ENCODE measurements at places on chromosomes 2 and 18.

GRCh38 chr2:85011098-85011497, 40.1 kb downstream of the KCMF1 start:
- no peak for DNase-seq

DNA sequence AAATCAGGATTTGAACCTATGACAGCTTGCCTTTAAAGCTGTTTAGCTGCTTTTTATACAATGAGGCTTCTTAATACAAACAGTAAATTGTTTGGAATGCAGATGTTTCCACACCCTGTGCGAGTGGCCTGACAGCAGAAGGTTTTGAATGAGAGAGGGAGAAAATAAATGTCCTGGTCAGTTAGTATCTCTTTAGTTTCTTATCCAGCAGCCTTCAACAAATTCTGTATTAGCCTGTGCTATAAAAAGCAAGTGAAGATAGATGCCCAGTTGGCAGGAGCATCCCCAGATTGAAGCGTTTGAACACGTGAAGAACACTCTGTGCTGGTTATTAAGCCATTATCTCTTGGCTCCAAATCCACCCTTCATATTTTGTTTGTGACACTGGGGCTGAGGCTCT, 70.6 kb downstream of the CERS6 start:
- no peak for DNase-seq

- no peak for DNase-seq
Observed at GRCh38 chr2:235852526-235852920, 315.7 kb downstream of the GBX2 start.

DNA sequence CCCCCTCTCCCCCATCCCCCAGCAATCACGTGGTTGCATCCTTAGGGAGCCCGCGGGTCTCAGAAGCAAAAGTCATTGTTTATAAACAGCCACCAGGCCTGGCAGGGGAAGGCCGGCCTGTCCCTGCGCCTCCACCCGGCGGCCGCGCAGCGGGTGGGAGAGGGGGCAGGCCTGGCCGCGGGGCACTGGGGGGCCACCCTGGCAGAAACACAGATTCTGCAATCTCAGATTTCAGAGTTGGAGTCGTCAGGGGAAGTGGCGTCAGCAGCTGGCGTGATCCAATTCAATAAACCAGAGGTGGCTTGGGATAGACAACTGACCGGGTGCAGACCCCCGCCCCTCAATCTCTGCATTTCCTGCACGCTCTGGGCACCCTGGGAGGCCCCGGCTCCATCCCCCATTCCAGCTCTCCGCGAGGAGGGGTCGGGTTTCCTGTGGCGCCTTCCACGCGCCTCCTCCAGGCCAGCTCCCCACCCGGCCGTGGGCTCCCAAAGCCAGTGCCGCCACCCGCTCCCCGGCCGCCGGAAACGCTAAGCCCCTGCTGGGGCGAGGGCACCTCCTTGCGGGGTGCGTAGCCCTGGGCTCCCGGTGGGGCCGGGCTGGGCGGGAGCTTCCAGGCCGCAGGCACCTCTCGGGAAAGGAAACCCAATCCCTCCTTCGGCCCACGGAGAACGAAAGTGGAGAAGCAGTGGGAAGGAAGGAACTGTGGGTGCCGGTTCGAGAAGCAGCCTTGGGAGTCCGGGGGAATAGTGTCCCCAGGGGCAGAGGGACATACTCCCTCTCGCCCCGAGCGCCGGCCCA, 1.1 kb downstream of the BIN1 start:
- no peak for DNase-seq

GRCh38 chr2:207616185-207616584, 9.0 kb downstream of the METTL21A start:
- DNase-seq = no peak

DNA sequence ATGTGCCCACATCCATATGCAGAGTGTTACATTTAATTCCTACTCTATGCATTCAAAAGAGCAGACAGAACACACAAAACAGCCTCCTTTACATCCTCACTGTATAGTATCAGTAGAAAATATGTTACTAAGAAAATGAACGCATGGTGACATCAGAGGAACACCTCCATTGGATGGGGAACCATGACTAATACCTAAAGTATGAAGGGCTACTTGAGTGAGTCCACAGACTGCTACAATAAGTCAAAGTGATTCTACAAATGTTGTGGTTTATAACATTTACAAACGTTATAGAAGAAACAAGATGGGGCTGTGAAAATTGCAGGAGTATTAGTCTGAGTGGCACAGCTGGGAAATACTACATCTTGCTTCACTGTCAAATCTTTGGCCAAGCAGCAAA, 1830.9 kb upstream of the PIK3C3 start:
- DNase-seq = no peak

Data from activated T-cell treated with anti-CD3 and anti-CD28 coated beads, Interleukin-2, amount 50 U/mL, for 4 hours (primary cell).